ENCODE measurements at places on chromosomes 13 and 19. TPM values are rescaled to one million over a fixed set of nuclear protein-coding genes. Genes with fewer than 3 reads are reported as not detected.

GNG7 gene
- total RNA-seq: 1.7 TPM

NCAN gene
- 0.03 TPM for total RNA-seq

GRK1 gene
- not detected for total RNA-seq

BCL2L12 gene
- 19.4 TPM for total RNA-seq

ADM5 gene
- total RNA-seq: 11.6 TPM

RFPL4A gene
- total RNA-seq: 2.7 TPM

FCAR gene
- not detected for total RNA-seq
